ENCODE measurements at places on chromosomes 7 and 10.
A peak's percentile ranks its signal among the peaks of the same experiment; 100 is the strongest.

- no peak for DNase-seq
Measured at GRCh38 chr10:77866598-77866997, 60.0 kb downstream of the DLG5 start.

DNA sequence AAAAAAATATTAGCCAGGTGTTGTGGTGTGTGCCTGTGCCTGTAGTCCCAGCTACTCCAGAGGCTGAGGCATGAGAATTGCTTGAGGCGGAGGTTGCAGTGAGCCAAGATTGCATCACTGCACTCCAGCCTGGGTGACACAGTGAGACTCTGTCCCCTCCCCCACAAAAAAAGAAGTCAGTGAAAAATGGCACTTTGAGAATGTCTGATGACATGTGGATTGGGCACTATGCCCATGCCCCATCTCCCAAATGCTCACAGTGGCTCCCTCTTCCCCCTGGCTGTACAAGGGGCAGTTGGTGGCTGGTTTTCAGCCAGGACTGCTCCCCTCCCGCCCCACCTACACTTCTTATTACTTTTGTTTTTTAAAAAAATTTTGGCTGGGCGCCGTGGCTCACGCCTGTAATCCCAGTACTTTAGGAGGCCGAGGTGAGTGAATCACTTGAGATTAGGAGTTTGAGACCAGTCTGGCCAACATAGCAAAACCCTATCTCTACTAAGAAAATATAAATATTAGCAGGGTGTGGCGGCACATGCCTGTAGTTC, 26.1 kb downstream of the IL15RA start:
- no peak for DNase-seq

GRCh38 chr7:37031571-37032257, 307.4 kb upstream of the AOAH start:
- DNase-seq = peak; percentile 60

GRCh38 chr7:105011831-105012502, 2.0 kb upstream of the KMT2E start:
- DNase-seq = no peak

DNA sequence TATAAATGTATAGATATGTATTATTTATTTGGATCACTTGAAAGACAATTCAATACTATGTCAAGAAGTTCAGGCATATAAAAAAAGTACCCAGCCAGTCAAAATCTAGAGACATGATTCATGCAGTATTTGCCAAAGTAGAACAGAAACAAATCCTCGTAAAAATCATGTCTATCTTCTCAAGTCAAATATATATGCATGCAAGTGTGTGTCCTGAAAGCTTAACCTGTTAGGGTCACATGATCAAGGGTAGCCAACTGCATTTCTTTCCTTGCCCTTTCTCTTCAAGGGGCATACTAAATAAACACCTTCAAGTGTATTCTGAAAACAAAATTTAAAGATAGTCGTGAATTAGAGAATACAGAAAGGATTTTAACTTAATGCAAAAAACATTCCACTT, 107.0 kb downstream of the HIBADH start:
- DNase-seq = no peak

GRCh38 chr7:135409845-135410542, 99.9 kb downstream of the CNOT4 start:
- DNase-seq = no peak

DNA sequence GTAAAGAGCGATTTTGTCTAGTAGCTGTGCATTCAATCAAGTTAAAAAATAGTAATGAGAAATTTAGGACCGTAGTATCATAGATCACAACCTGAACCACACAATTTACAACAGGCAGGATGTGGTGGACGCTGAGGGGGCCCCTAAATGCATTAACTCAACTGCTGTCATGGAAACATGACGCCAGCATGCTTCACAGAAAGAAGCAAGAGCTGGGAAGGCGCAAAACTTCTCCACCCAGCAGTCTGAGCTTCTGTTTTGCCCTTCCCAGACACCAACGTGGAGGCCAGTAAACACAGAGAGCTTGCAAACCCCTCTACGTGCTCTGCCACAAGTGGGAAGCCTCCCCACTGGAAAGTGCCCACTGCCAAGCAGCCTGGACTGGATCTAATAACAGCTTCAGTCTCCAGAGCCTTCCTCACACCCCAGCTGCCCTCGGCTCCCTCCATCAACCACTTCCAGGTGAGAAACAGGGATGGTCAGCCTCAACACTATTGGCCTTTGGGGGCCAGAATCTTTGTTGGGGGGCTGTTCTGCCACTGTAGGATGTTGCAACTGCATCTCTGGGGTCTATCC, 151.8 kb downstream of the SFMBT2 start:
- DNase-seq = no peak

DNA sequence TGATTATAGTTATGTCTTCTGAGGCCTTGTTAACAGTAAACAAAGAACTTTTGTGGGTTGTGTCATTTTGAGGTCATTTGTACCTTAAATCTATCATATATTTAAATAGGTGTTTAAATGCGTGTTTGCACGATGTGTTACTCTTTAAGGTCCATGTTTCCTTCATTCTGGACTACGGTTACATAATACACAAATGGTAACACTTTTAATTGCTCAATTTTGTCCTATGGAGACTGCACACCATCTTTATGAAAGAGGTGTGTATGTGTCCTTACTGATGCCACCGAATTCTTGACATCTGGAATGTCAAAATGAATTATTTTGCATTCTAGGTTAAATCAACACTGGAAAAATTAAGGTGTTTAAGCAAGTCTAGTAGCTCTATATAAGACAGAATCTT, 1.7 kb downstream of the PALS2 start:
- peak; percentile 10 for DNase-seq

GRCh38 chr7:90053094-90053493, 101.2 kb upstream of the STEAP1 start:
- DNase-seq = no peak

GRCh38 chr10:13911821-13912520, 325.2 kb downstream of the PRPF18 start:
- DNase-seq = no peak

GRCh38 chr10:70435241-70436085, 6.0 kb downstream of the NODAL start:
- no peak for DNase-seq

DNA sequence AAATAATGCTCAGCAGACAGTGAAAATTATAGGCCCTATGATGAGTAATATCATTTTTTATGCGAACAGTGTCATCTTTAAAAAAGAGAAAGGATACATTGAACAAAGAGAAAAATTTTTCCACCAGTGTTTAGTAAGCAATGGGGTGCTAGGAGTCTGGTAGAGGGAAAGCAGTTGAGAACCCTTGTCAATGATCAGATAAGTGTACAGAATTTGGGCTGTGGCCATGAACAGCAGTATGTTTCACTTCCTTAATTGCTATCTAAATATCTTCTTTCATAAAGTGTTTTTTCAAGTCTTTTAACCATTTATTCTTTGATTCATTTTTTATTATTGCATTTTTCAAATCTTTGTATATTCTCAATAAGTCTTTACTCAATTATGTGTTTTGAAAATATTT, 750.7 kb upstream of the KCND2 start:
- DNase-seq = no peak

GRCh38 chr10:66671562-66671961, 254.3 kb upstream of the LRRTM3 start:
- no peak for DNase-seq

- no peak for DNase-seq
Measured at GRCh38 chr10:102641402-102641801, 2.9 kb upstream of the TRIM8 start.

GRCh38 chr10:19728964-19729363, 87.3 kb upstream of the PLXDC2 start:
- no peak for DNase-seq

- DNase-seq = no peak
Measured at GRCh38 chr10:13095094-13095493, 4.9 kb upstream of the OPTN start.

- DNase-seq = peak; percentile 70
Measured at GRCh38 chr10:68900427-68901104, 549 bp upstream of the DDX50 start.

GRCh38 chr7:16078076-16078952, 343.0 kb downstream of the CRPPA start:
- no peak for DNase-seq

DNA sequence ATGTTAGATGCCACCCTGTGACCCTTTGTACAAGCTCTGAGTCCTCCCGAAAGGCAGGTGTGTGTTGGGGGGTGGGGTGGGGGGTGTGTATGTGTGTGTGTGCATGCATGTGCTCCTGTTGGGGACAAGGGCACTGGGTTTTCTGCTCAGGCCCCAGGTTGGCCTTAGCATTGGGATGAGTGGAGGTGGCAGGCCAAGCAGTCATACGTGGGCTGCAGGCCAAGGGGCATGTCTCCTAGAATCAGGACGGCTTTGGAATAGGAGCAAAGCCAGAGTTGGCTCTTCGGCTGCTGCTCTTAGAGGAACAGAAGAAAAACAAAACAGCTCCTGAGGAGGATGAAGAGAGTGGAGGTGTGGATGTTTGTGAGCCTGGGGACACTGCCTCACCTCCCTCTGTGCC, 26.0 kb downstream of the HSPA12A start:
- no peak for DNase-seq

- no peak for DNase-seq
Measured at GRCh38 chr7:117946151-117946633, 73.0 kb upstream of the CTTNBP2 start.

DNA sequence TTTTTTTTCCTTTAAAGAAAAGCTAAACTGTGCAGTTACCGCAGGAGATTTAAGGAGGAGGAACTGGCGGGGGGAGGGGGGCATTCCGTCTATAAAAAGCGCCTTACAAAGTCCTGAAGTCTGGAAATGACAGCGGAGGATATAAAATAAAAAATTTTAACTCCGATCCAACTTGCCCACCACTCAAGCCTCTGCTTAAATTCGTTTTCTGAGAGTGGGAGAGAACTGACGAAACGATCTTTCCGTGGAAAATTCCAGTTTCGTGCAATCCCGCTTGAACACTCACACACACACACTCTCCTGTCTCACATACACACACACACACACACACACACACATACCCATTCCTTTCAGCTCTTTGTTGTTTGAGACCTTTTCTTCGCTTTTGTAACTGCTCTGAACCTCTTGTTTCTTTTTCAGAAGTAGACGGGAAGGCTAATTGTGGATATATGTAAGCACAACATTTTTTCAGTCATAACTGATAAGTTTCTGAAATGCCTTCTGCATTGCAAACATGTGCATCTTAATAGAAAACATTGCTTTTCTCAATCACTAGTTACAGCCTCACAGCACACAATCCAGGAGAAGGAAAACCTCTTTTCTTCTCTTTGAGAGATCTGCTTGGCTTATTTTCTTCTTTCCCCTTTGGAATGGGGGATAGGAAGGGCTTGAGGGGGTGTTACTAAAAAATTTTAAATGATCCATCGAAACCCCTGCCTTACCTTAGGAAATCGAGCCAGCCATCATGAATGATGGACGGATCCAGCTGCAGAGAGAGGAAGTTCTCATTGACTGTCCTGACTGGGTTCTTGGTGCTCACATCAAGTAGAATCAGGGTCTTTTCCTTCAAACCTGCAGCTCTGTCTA, 628 bp downstream of the HPSE2 start:
- DNase-seq = no peak

- no peak for DNase-seq
Measured at GRCh38 chr7:31935124-31936054, 134.8 kb downstream of the PDE1C start.

GRCh38 chr7:121739465-121739864, 133.5 kb upstream of the PTPRZ1 start:
- no peak for DNase-seq

- DNase-seq = no peak
Measured at GRCh38 chr10:3622427-3622826, 162.6 kb downstream of the KLF6 start.

Measured in hippocampal formation (tissue), 2 donors.